ENCODE measurements at places on chromosomes 7 and 10.

DNA sequence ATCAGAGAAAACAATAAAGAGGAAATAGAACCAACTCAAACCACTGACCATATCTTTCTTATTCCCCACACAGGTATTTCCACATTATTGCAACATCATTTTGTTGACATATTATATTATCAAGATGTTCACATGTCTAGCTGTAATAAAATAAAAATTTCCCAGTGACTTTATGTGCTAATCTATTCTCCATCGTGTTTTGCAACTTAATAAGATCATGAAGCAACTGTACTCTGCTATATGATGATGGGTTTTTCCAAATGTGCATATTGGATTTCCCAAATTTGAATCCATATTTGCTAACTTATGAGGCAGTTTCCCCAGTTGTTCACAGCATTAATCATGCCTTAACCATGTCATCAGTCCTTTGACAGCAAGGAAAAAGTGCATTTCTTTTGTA lies 127.8 kb downstream of the ITGB8 start:
- no peak for DNase-seq

- DNase-seq, result peak; percentile 50
Observed at GRCh38 chr7:136911344-136911743, 42.9 kb downstream of the CHRM2 start.

- no peak for DNase-seq
Observed at GRCh38 chr10:113292086-113292485, 260.8 kb upstream of the HABP2 start.

DNA sequence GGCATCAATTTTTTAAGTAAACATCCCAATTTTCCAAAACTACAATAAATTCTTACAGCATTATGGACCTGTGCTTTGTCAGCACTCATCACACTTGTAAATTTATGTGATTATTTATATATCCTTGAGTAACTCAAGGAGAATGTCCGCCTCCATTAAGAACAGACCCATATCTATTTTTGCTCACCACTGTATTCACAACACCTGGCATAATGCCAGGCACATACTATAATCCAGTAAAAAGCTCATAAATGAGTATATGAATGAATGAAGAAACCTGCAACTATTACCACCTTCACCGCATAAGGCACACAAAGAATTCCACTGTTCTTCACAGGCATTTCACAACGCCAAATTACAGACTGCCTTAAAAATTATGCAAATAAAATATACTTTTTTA lies 46.9 kb downstream of the MINDY3 start:
- DNase-seq, result no peak

GRCh38 chr10:52674474-52674873 lies 98.1 kb downstream of the MBL2 start:
- DNase-seq, result no peak

- DNase-seq, result no peak
Observed at GRCh38 chr7:75039709-75040108, 33.9 kb downstream of the RCC1L start.

DNA sequence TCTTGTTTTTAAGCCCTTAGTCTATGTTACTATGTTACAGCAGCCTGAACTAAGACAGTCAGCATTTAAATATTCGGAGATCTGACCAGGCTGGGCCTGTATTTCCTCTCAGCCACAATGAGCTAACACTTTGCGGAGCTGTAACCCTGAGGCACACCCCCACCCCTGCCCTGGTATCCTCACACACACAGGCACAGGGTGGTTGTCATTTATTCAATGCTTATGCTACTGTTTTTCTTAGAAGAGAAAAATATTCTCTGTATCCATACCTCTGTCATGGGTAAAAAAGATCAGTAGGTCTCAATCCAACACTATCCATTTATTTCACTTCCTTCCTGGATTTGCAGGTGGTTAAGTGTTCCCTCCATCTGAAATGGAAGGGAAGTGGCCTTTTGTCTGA lies 80.3 kb upstream of the TRIL start:
- DNase-seq, result peak; percentile 6

DNA sequence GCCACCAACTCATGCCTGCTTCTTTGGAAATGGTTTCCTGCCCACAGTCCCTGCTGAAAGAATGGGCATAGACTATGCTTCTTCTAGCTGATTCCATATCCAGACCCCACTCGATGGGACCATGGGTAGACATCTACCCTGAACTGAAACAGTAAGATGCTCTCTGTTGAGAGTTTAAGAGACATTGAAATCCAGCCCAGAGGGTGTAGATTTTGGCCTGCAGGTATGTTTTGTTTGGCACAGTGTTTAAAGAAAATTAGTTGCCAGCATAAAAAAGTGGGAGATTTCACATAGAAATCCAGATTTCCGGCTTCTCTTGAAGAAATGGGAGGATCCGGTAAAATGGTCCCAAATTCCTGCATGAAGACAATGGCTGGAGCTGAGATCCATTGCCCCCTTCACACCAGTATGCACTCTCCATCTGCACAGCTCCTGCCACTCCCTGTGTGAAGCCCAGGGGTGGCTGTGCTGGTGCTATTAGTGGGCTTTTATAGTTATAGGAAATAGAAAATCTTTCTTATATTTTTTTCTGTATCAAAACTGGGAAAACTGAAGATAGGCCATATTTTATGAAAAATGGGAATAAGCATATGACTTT lies 218.1 kb downstream of the PTEN start:
- no peak for DNase-seq

GRCh38 chr10:26448706-26449435 lies 10.7 kb downstream of the APBB1IP start:
- no peak for DNase-seq

DNA sequence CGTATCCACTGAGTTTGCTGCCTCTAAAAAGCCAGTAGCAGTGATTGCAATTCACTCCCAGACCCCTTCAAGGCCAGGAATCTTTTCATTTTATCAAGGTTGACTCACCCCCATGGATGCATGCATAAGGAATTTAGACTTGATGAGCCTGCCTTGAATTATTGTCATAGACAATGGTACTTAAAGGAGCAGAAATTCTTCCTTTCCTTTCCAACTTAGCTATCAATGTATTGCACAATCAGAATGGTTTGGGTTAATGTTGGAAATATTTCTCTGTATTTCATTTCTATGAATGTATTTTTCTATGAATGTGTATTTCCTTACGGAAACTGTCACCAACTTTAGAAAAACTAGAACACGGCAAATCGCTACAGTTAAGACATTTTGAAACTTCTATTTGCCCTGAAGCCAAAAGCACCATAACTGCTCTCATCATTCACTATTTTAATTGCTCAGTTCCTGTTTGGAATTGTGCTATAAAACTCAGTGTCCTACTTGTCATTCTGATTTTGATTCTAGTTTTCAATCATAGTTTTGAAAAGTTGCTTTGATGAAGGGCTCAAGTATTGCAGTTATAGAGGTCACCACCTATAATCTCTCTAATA lies 355.7 kb upstream of the AKR1E2 start:
- peak; percentile 93 for DNase-seq

GRCh38 chr10:111116762-111117445 lies 40.1 kb downstream of the ADRA2A start:
- DNase-seq, result no peak

DNA sequence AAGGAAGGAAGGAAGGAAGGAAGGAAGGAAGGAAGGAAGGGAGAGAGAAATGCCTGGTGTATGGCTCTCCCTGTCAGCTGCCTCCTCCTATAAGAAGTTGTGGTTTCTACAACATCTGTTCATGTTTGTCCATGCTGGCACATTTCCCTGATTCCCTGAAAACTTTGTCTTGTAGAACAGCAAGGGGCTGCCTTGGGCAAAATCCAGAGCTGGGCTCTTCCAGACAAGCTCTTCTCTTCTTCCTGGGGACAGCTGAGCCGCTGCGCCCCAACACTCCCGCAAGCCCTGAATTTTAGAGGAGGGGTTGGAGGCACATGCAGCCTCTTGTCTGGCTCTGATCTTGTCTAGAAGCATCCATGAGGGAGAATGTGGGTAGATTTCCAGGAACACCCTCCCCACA lies 282.0 kb upstream of the ADARB2 start:
- DNase-seq, result no peak

All from EL (cell line).